ENCODE measurements at places on chromosomes 7 and 10.

DNA sequence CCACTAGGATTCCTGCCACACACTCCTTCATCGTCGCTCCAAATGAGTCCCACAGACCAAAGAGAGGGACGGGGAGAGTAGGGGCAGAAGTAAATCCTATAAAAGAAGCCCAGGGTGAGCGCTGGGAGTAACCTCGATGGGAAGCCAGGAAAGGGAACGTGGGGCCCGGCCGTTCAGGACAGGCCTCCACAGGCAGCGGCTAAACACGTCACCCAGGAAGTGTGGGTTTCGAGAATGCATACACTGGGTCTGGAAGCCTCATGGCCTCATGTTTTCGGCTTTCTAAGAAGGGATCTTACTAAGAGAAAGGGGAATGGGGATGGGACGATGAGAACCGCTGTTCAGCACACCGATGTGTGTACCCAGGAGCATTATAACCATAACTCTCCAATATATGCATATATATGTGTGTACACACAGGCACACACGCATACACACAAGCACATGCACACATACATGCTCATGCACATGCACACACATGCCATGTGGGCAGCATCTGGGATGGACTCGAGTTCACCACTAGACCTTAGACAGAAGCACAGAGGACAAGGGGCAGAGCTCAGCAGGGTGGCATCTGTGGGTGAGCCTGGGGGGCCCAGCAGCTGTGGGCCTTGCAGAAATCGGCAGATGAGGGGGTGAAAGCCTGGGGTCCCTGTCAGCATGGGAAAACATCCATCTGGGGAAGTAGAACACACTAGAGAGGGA is 14.8 kb upstream of the CNPY1 start:
- DNase-seq: no peak

- DNase-seq: no peak
These were observed 2.9 kb downstream of the AKR1D1 start for GRCh38 chr7:138079137-138079536.

- no peak for DNase-seq
These were observed 13.0 kb downstream of the RRP12 start for GRCh38 chr10:97388152-97388551.

- no peak for DNase-seq
These were observed 47.1 kb downstream of the MYOF start for GRCh38 chr10:93434991-93435491.

- no peak for DNase-seq
These were observed 348.8 kb downstream of the SDK1 start for GRCh38 chr7:3649678-3650440.

DNA sequence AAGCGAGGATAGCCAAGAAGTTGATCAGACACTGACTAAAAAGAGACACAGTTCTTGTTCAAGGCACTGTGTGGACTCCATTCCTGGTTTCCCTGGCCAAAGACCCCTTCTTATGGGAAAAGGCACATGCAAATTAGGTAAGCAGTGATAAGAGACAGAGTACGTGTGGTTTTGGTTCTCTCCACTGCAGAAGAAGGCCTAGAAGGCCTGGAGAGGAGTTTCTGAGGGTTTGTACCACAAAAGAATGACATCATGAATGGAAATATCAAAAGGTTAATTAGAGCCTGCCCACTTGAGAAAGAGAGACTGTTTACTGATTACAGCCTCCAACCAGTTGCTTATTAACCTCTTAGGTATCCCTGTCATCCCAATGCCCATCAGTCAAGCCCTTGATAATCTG is 137.5 kb downstream of the ZNF365 start:
- DNase-seq: no peak

GRCh38 chr10:102614888-102615287 is 29.4 kb upstream of the TRIM8 start:
- no peak for DNase-seq

GRCh38 chr10:127990846-127991542 is 84.1 kb downstream of the PTPRE start:
- no peak for DNase-seq

GRCh38 chr7:57404967-57405421 is 45.0 kb upstream of the ZNF716 start:
- DNase-seq: no peak
